ENCODE measurements at places on chromosomes 7 and 10.

- no peak for DNase-seq
Measured at GRCh38 chr7:93897680-93898079, 7.1 kb upstream of the TFPI2 start.

DNA sequence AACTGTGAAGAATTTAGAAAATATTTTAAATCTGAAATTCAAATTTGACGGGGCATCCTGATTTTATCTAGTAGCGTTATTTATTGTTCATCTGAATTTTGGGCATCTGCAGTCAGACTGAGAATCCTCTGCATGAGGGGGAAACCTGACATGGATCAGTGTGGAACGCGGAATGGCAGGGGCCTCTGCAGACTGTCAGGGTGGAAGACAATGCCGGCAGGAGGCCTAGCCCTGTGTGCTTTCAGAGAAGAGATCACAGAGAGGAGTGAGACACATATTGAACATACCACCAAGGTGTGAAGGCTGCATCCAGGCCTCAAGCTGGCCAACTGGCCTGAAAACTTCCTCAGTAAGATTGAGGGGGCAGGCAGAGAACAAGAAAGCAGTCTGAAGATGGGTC, 921.1 kb upstream of the GHITM start:
- DNase-seq = no peak

GRCh38 chr10:60870416-60870728, 73.6 kb downstream of the RHOBTB1 start:
- DNase-seq = no peak

GRCh38 chr7:41578700-41579099, 124.2 kb downstream of the INHBA start:
- no peak for DNase-seq

DNA sequence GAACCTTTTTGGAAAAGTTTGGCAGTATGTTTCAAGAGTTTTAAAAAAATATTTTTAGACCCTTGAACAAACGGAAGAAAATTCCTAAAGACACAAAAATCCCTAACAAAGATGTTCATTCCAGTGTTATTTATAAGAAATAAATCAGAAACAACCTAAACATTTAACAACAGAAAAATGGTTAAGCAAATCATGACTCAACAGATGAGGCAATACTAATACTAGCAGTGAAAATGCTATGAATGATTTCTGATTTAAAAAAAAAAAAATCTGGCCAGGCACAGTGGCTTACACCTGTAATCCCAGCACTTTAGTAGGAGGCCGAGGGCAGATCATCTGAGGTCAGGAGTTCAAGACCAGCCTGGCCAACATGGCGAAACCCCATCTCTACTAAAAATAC, 61.0 kb downstream of the ARHGAP12 start:
- DNase-seq = no peak

DNA sequence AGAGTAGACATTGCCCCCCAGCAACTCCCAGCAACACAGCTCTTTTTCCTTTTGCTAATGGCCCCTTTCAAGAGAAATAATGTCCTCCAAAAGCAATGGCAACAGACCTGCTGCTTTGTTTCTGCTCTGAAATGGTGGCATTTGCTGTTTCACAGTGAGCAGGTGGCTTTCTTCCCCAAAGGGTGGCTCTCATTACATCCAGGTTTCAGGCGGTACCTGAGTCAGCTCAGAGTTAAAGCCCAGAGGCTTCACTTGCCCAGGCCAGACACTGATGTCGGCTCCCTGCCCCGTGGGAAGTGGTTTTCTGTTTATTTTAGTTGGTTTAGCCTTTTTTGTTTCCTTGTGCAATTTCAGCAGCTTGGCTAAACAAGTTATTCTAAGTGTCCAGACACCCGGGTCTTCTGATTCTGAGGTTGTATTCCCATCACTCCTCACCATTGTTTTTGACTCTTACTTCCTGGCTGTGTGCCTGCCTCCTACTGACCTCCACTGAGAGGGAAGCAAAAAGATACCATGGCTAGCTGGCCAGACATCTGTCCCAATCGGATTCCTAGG, 7.8 kb upstream of the ATOH7 start:
- DNase-seq = no peak

- peak; percentile 9 for DNase-seq
Measured at GRCh38 chr7:131692131-131692960, 135.9 kb upstream of the PODXL start.

GRCh38 chr10:131803860-131804425, 96.9 kb upstream of the PPP2R2D start:
- DNase-seq = no peak

- DNase-seq = no peak
Measured at GRCh38 chr7:134777908-134778580, 1.4 kb upstream of the CALD1 start.

GRCh38 chr7:50272808-50273207, 31.7 kb upstream of the IKZF1 start:
- no peak for DNase-seq

DNA sequence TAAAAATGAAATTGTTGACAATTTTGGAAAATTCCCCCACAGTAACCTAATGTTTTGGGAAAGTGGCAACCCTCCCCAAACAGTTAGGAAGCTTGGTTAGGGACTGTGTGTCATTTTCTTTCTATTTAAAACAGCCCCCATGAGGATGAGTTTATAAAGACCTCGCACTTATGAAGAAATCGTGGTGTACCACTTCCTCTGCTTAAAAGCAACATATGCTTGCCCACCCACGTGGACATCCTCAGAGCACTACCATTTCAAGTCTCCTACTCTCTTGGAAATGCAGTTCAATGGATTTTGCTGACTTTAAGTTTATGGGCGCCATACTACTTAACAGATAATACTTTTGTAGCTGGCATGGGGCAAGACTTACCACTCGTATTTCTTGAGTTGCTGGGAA, 223.8 kb downstream of the DYNC1I1 start:
- DNase-seq = no peak

DNA sequence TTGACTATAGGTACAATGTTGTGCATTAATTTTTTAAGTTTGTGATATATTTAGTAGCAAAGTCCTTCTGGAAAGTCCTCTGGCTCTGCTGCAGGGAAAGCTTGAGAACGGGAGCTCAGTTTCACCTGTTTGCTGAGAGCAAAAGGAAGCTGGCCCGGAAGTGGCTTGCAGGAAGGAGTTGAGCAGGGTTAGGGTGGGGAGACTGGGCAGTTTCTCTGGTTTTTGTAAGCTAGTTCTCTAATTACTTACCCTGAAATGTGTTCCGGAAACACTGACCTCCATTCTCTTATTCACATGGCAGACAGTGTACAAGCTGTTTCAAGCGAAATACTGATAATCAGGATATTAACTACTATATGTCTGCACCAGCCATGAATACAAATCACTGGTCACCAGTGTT, 22.3 kb downstream of the MAP3K8 start:
- no peak for DNase-seq

DNA sequence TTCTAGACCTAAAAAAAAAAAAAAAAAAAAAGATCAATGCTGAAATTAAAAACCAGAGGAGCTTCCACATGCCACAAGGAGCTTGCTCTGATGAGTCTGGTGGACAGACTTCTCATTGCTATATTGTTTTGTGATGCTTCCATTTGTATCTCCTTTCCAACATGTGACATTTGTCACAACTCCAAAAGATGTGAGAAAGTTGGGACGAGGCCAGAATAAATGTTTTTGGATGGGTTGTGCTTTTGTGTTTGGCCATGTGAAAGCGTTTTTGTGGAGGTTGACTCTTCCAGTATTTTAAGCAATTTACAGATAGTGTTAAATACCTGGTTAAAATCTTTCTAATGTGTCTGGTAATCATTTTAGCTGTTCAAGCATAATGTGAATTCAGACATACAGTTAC, 280.1 kb downstream of the SKAP2 start:
- no peak for DNase-seq

- no peak for DNase-seq
Measured at GRCh38 chr10:125691160-125691981, 8.4 kb upstream of the TEX36 start.

GRCh38 chr7:158834878-158835784, 5.8 kb upstream of the ESYT2 start:
- DNase-seq = no peak

DNA sequence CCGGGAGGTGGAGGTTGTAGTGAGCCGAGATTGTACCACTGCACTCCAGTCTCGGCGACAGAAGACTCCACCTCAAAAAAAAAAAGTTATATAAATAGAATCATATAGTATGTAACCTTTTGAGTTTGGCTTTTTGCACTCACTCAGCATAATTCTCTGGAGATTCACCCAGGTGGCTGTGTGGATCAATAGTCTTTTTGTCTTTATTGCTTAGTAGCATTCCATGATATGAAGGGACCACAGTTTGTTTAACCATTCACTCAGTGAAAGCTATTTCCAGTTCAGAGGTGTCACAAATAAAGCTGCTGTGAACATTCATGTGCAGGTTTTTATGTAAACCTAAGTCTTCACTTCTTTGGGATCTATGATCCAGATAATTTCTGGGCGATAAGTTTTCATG, 167.7 kb downstream of the PKD1L1 start:
- DNase-seq = no peak

- no peak for DNase-seq
Measured at GRCh38 chr7:97270280-97270679, 152.8 kb downstream of the SDHAF3 start.

GRCh38 chr10:62618576-62619412, 185.7 kb upstream of the ADO start:
- peak; percentile 91 for DNase-seq

DNA sequence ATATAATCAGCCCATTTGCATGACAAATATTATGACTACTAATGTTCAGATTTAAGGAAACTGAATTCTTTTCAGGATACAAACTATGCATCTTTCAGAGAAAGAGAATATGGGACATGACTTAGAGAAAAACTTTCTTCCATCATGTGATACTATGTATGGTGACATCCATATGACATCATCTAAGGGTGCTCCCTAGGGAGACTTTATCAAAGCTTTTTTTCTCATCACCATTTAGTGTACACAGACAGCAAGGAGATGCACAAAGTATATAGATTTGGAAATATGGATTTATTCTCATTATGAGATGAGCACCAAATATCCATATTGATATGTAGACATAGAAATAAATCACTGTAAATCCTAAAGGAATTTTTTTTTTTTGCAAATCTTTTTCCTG, 164.2 kb upstream of the YAE1 start:
- DNase-seq = no peak

DNA sequence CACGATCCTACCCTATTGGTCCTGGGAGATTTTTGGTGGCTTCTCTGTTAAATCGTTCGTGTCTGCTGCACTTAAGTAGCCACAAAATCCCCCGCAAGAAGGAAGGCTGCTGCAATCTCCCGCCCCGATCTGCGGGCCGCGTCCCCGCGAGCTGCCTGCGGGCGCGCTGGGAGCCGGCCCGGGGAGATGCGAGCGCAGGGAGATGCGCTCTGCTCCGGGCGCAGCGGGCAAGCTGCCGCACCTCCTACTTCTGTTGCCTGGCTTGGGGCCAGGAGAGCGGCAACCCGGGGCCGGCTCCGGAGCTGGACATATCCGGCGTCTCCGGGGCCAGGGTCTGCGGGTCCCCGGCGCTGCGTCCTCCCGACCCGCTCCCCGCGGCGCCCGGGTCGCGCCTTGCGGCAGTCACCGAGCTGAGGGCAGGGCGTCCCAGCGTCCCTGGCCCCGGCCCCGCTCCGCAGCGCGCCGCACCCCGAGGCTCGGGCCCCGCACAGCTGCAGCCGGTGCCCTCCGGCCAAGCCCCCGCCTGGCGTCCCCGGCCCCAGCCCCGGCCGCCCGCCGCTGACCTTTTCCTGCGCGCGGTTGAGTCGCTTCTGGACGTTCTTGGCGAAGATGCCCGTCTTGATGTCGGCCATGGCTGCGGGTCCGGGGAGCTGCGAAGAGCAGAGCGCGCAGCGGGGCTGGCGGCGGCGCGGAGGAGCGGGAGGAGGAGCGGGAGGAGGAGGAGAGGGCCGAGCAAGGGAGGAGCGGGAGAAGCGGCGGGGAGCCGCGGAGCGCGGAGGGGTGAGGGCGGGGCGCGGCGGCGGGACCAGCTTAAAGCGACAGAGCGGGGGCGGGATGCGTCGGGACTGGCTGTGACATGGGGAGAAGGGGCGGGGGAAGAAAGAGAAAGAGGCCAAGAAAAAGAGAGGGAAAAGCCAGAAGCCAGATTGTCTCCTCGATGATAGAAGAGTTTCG, at the start of gene AMPH:
Gene AMPH, minus strand, starts transcription at position 654 of the 954 bp plus-strand sequence. Its CDS starts 22 bp downstream, at position 632.
- no peak for DNase-seq

GRCh38 chr10:76309070-76309469, 877.6 kb downstream of the LRMDA start:
- DNase-seq = no peak

DNA sequence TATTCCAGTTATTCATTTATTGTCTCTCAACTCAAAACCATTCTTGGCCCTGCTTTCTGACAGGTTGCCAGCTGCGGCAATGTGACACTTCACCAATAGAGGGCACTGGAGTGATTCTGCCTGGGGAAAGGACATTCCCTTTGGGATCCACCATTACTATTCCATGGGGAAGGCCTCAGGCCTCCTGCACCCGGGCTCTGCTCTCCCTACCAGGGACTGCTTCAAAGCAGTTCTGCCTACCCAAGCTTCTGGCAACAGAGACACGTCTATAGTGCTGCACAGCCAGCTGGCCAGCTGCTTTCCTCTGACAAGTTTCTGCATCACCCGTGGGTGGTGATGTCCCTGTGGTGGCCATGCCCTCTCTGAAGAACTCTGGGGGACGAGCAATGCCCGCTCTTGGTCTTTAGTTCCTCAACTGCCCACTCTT, 163.8 kb downstream of the ELMO1 start:
- DNase-seq = no peak

GRCh38 chr7:115649429-115649828, 381.1 kb downstream of the TFEC start:
- DNase-seq = no peak

- peak; percentile 70 for DNase-seq
Measured at GRCh38 chr7:142405122-142405765, 147.4 kb upstream of the PRSS58 start.

DNA sequence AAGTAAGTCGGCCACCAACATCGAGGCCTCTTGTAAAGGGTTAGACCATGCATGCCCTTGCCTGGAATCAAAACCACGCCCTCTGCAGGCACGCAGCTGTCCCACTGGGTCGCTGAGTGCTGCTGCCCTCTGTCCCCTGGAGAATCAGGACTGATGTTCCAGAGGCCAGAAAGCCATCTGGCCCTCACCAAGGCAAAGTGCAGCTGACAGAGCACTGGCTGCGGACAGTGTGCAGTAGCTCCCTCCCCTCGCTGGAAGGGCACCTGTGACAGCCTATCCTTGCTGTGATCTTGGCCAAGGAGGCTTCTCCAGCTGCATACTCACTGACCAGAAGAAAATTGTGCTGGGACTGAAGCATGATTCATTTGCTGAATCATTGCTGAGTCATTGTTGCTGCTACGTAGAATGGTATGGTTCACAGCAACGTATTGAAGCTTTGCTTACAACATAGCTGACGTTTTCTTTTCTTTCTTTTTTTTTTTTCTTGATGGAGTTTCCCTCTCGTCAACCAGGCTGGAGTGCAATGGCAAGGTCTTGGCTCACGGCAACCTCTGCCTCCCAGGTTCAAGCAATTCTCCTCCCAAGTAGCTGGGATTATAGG, 30.4 kb downstream of the DDC start:
- peak; percentile 91 for DNase-seq

- no peak for DNase-seq
Measured at GRCh38 chr7:128923411-128923800, 12.9 kb upstream of the KCP start.
